Sigmoid colon (tissue), 7 donors: ENCODE measurements at places on chromosomes 2 and 18. TPM values are rescaled to one million over a fixed set of nuclear protein-coding genes. Genes with fewer than 3 reads are reported as not detected.
A peak's percentile ranks its signal among the peaks of the same experiment; 100 is the strongest.

GRCh38 chr18:11366410-11366809 is 217.0 kb upstream of the PIEZO2 start:
- H3K27me3 ChIP-seq, result no peaks in the 10 kb centered on the region
- DNase-seq, result no peak
- H3K36me3 ChIP-seq, result no peaks in the 10 kb centered on the region
- no peak overlapping the region for H3K27ac ChIP-seq
- H3K4me1 ChIP-seq, result no peaks in the 10 kb centered on the region

DNA sequence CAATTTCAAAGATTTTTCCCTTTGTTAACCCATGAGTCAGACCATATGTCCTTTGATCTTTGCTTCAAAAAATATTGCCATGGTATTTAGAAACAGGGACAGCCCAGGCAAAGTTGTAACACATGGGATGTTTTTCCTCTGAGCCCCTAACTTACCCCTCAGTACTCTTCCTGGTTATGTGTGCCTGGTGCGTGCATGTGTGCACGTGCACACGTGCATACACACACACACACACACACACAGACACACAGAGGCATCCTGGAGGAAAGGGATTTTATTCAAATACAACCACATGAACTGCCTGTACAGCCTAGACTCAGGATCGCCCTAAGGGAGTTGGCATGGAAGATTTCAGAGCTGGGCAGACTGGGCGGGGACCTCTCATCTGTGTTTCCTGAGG is 5.1 kb downstream of the AFF3 start:
- no peak overlapping the region for H3K4me3 ChIP-seq
- H3K27ac ChIP-seq, result no peak overlapping the region
- no peak for DNase-seq
- no peaks in the 10 kb centered on the region for H3K27me3 ChIP-seq

DNA sequence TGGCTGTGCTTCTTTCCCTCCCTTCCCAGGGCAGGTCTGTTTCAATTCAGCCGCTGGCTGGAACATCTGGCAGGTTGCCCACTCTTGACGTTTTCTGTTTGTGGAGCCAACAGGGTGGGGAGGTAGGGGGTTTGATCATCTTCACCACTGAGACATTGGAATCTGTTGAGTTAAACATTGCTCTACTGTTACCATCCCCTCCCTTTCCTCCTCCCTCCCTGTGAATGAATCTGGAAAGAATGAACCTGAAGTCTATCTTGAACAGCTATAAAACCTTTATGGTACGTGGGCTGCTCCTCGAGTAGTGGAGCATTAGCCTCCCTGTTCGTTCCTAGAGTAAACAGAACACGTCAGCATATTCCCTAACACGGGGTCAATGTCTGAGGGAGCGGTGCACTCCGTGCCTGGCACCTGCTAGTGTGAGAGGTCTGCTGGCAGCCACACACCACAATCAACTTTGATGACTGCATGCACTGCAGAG is 249.9 kb upstream of the RBBP8 start:
- H3K36me3 ChIP-seq, result no peaks in the 10 kb centered on the region
- H3K4me1 ChIP-seq, result no peaks in the 10 kb centered on the region

- H3K36me3 ChIP-seq, result no peaks in the 10 kb centered on the region
- no peaks in the 10 kb centered on the region for H3K4me1 ChIP-seq
- peak overlapping the region; percentile 45 for H3K4me3 ChIP-seq
- no peaks in the 10 kb centered on the region for H3K27me3 ChIP-seq
- DNase-seq, result peak; percentile 89
Measured at GRCh38 chr2:241844066-241844728, 14.5 kb downstream of the PDCD1 start.

DNA sequence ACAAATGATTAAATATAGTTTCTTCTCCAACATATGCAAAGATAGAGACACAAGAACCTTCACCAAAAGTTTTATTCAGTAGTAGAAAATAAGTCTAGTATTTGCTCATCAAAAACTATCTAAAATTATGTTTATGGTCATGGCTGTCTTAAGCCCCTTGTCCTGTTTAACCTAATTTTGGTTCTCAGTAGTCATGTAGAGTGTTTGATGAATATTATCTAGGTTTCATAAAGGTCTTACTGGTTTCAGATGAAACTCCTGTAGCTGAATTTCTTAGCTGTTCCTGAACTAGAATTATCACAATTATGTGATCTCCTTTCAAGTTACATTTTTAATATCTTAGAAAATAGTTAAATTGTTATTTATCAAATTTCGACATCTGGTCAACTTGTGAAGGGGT is 228.0 kb upstream of the SPHKAP start:
- no peak for DNase-seq
- H3K27ac ChIP-seq, result no peak overlapping the region
- no peaks in the 10 kb centered on the region for H3K36me3 ChIP-seq
- no peak overlapping the region for H3K4me3 ChIP-seq
- no peaks in the 10 kb centered on the region for H3K27me3 ChIP-seq

The GYPC gene
- 106 TPM for total RNA-seq

The ANO7 gene
- 1.7 TPM for total RNA-seq

The DLX2 gene
- not detected for total RNA-seq

DNA sequence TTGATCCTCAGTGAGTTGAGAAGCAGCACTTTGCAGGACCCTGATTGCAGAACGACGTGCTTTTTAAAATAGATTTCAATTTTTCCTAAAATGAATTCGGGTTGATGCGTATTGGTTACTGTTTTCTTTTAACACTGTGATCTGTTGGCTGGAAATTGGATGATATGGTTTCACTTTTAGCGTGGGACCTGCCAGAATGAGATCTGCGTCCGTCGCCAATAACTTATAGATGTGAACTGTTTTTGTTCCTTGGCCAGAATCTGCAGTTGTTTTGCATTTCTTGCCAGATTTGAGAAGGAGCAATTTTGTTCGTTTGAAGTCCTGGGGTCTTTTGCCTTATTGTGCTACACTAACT is 703 bp downstream of the UGGT1 start:
- H3K27me3 ChIP-seq, result no peaks in the 10 kb centered on the region
- peak overlapping the region; percentile 88 for H3K27ac ChIP-seq
- no peak for DNase-seq
- H3K4me1 ChIP-seq, result peaks cover 32% of the 10 kb centered on the region
- H3K4me3 ChIP-seq, result peak overlapping the region; percentile 98

The KCNG3 gene
- 0.95 TPM for total RNA-seq

The CFAP65 gene
- not detected for total RNA-seq

GRCh38 chr2:127048618-127048935 is 58.4 kb downstream of the BIN1 start:
- peaks cover 7% of the 10 kb centered on the region for H3K4me1 ChIP-seq
- H3K27ac ChIP-seq, result no peak overlapping the region
- no peak overlapping the region for H3K4me3 ChIP-seq
- peak; percentile 62 for DNase-seq

DNA sequence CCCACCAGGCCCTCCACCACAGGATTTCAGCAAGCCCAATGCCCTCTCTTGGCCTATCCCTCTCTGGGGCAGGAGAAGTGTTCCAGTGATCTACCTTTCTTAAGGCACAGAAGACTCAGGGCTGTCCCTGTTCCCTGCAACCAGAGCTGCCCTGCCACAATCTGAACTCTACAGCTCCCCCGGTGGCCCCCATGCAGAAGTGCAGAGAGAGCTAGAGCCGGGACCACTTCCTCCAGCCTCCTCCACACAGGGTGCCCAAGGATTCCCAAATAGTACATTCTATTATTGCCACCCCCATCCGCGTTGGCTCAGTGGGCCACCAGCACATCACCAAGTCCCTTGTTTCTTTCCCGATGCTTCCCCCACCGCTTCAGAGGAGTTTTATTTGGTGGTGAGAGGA is 114.8 kb upstream of the PTPRM start:
- no peaks in the 10 kb centered on the region for H3K27me3 ChIP-seq
- H3K4me1 ChIP-seq, result no peaks in the 10 kb centered on the region
- no peaks in the 10 kb centered on the region for H3K36me3 ChIP-seq
- no peak for DNase-seq
- H3K27ac ChIP-seq, result no peak overlapping the region

DNA sequence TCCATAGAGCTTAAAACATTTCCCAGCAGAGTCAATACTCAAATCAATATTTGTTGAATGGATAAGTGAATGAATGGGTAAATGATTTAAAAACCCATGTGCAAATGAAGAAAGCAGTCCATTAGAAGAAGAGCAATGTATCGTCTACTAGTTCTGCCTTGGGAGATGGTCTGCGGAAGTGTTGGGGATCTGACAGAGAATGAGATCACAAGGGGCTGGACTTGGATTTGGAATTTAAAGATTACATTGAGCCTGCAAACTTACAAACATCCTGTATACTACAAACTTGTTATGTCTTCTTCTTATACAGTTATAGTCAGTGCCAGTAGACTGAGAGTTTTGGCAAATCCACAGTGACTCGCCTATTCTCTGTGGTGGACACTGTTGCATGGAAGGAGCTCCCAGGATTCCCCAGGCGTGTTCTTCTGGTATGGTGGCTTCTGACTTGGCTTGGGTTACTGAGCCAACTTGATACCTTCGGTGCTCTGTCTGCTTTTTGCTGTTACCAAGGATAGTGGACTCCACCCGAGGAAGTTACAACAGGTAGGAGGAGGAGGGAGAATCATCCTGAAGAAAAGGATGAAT is 163.3 kb upstream of the SERPINE2 start:
- H3K36me3 ChIP-seq, result no peaks in the 10 kb centered on the region
- H3K4me3 ChIP-seq, result no peak overlapping the region
- DNase-seq, result no peak
- H3K4me1 ChIP-seq, result no peaks in the 10 kb centered on the region
- no peaks in the 10 kb centered on the region for H3K27me3 ChIP-seq

- H3K4me1 ChIP-seq, result no peaks in the 10 kb centered on the region
- H3K36me3 ChIP-seq, result no peaks in the 10 kb centered on the region
- no peak for DNase-seq
- H3K27me3 ChIP-seq, result no peaks in the 10 kb centered on the region
- H3K4me3 ChIP-seq, result no peak overlapping the region
Measured at GRCh38 chr18:11040823-11041656, 108.3 kb downstream of the PIEZO2 start.

The EPHA4 gene
- 50.7 TPM for total RNA-seq

- no peaks in the 10 kb centered on the region for H3K4me1 ChIP-seq
- no peaks in the 10 kb centered on the region for H3K36me3 ChIP-seq
- DNase-seq, result no peak
- H3K27me3 ChIP-seq, result no peaks in the 10 kb centered on the region
Measured at GRCh38 chr18:61651145-61651879, 241.5 kb downstream of the RNF152 start.

- no peaks in the 10 kb centered on the region for H3K4me1 ChIP-seq
- H3K27ac ChIP-seq, result no peak overlapping the region
Measured at GRCh38 chr2:31430439-31431165, 16.1 kb upstream of the XDH start.

GRCh38 chr2:61425605-61426155 is 45.2 kb downstream of the USP34 start:
- H3K27ac ChIP-seq, result no peak overlapping the region
- H3K27me3 ChIP-seq, result no peaks in the 10 kb centered on the region
- peaks cover 7% of the 10 kb centered on the region for H3K4me1 ChIP-seq
- no peak for DNase-seq
- no peaks in the 10 kb centered on the region for H3K36me3 ChIP-seq
- no peak overlapping the region for H3K4me3 ChIP-seq

- H3K27me3 ChIP-seq, result no peaks in the 10 kb centered on the region
- H3K4me1 ChIP-seq, result no peaks in the 10 kb centered on the region
- no peaks in the 10 kb centered on the region for H3K36me3 ChIP-seq
- no peak overlapping the region for H3K4me3 ChIP-seq
- no peak overlapping the region for H3K27ac ChIP-seq
- DNase-seq, result no peak
Measured at GRCh38 chr2:220445429-220446105, 818.1 kb downstream of the SLC4A3 start.

- no peaks in the 10 kb centered on the region for H3K36me3 ChIP-seq
- no peaks in the 10 kb centered on the region for H3K4me1 ChIP-seq
- peak overlapping the region; percentile 72 for H3K27ac ChIP-seq
- H3K4me3 ChIP-seq, result peak overlapping the region; percentile 9
Measured at GRCh38 chr2:200378652-200379290, 72.3 kb downstream of the SPATS2L start.

- no peaks in the 10 kb centered on the region for H3K36me3 ChIP-seq
- peak; percentile 63 for DNase-seq
Measured at GRCh38 chr2:231533777-231534125, 3.5 kb upstream of the NMUR1 start.

DNA sequence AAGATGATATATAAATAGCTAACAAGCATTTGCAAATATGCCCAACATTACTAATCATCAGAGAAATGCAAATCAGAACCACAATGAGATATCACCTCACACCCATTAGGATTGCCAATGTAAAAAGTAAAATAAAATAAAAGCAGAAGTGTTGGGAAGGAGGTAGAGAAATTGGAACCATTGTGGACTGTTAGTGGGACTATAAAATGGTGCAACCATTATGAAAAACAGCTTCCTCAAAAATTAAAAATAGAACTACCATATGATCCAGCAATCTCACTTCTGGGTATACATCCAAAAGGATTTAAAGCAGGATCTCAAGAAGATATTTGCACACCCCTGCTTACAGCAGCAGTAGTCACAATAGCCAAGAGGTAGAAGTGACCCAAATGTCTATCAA is 99.8 kb upstream of the DAPL1 start:
- no peak overlapping the region for H3K4me3 ChIP-seq
- no peaks in the 10 kb centered on the region for H3K4me1 ChIP-seq
- no peaks in the 10 kb centered on the region for H3K36me3 ChIP-seq
- H3K27me3 ChIP-seq, result no peaks in the 10 kb centered on the region
- H3K27ac ChIP-seq, result no peak overlapping the region

- H3K27ac ChIP-seq, result peak overlapping the region; percentile 98
- peak overlapping the region; percentile 75 for H3K4me3 ChIP-seq
- H3K4me1 ChIP-seq, result peaks cover 17% of the 10 kb centered on the region
- no peaks in the 10 kb centered on the region for H3K36me3 ChIP-seq
- no peaks in the 10 kb centered on the region for H3K27me3 ChIP-seq
Measured at GRCh38 chr18:12883372-12883683, 709 bp downstream of the PTPN2 start.

The ALK gene
- total RNA-seq, result 1.5 TPM

DNA sequence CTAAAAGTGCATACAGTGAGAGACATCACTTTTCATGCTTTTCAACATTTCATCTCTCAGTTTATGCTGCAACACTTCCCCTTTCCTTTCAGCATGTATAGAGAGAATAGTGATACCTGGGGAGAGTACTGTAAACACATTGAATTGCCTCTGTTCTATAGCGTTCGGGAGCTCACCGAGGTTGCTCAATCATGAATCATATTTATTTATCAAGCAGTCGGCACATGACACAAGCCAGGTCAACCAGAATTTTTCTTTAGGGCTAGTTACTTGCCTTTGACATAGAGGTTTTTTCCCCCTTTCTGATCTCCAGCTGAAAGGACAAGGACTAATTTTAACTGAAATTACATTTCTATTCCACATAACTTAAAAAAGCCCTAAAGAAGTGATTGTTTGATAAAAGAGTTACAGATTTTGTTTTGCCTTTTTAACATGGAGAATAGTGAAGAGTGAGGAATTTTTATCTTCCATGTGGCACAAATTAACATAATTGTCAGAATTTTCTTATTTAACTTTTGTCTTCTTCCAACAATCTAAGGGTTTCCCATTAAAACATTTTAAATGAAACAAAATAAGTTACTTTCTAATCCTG is 690.9 kb upstream of the TMEFF2 start:
- H3K27me3 ChIP-seq, result no peaks in the 10 kb centered on the region
- no peaks in the 10 kb centered on the region for H3K36me3 ChIP-seq
- no peak overlapping the region for H3K4me3 ChIP-seq
- no peaks in the 10 kb centered on the region for H3K4me1 ChIP-seq
- no peak overlapping the region for H3K27ac ChIP-seq

- H3K4me3 ChIP-seq, result no peak overlapping the region
- H3K27me3 ChIP-seq, result no peaks in the 10 kb centered on the region
- DNase-seq, result no peak
- no peaks in the 10 kb centered on the region for H3K4me1 ChIP-seq
- H3K36me3 ChIP-seq, result no peaks in the 10 kb centered on the region
- H3K27ac ChIP-seq, result no peak overlapping the region
Measured at GRCh38 chr2:200026332-200027230, 71.2 kb downstream of the MAIP1 start.

- no peak overlapping the region for H3K27ac ChIP-seq
- no peaks in the 10 kb centered on the region for H3K27me3 ChIP-seq
- H3K4me1 ChIP-seq, result peaks cover 20% of the 10 kb centered on the region
- no peaks in the 10 kb centered on the region for H3K36me3 ChIP-seq
Measured at GRCh38 chr2:241877989-241878970, 8.8 kb downstream of the RTP5 start.
